CD8-positive, alpha-beta memory T cell (primary cell): ENCODE measurements at places on chromosomes 4 and X. TPM values are rescaled to one million over a fixed set of nuclear protein-coding genes. Genes with fewer than 3 reads are reported as not detected.
A peak's percentile ranks its signal among the peaks of the same experiment; 100 is the strongest.

DNA sequence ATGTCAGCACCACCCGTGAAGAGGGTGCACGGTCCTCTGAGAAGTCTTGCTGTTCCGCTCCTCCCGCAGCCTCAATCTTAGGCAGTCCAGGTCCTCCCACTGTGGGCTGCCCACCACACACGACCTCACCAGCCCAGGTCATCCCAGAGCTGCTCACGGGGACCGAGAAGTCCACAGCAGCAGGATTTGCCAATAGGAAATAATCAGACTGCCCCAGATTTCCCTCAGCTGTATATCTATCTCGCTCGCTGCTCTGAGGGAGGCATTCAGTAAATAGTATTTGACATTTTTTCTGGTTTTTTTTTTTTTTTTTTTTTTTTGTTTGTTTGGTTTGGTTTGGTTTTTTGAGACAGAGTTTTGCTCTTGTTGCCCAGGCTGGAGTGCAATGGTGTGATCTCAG lies 83.8 kb downstream of the STOX2 start:
- DNase-seq: no peak

DNA sequence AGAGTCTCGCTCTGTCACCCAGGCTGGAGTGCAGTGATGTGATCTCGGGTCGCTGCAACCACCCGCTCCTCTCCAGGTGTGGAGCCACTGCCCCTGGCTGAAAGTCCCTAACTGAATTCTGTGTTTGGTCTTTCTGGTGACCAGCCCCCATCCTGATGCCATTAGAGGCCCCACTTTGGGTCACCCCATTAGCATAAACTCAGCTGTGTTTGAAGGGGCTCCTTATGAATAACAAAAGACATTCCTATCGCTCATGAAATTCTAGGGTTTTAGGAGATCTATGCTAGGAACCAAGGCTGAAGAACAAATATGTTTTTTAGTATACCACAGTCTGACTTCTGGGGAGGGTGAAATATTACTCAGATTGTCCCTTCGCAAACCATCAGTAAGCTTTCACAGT lies 652.9 kb downstream of the ADGRL3 start:
- DNase-seq: no peak

GRCh38 chr4:158481811-158482210 lies 39.9 kb upstream of the RXFP1 start:
- DNase-seq: no peak

GRCh38 chr4:38868059-38868960 lies 704 bp downstream of the FAM114A1 start:
- DNase-seq: no peak

DNA sequence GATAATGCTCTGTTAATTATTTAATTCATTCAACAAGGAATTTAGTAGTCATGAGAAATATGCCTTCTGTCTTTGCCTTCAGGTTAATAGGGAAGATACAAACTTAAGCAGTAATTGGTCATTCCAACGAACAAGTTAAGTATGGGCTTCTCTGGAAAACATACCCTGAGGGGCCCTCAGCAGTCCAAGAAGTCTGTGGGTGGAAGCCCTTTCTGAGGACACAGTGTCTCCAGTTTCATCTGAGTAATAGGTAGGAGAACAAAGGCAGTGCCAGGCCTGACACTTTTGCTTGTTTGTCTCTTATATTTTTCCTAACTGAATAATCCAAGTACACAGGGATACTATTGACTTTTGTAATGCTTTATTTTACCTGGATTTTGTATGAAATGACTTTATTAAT lies 262.5 kb downstream of the FBXW7 start:
- DNase-seq: no peak

- peak; percentile 3 for DNase-seq
Measured at GRCh38 chr4:38949411-38950051, 81.9 kb downstream of the FAM114A1 start.

The GAGE1 gene
- total RNA-seq: not detected

The PLXNB3 gene
- 0.57 TPM for total RNA-seq

The ZNF185 gene
- total RNA-seq: 0.82 TPM

The RAPGEF2 gene
- 29.2 TPM for total RNA-seq
